Right renal cortex interstitium (tissue), 3 donors: ENCODE measurements at places on chromosomes 13 and 19.

GRCh38 chr13:108795841-108796240, 166.4 kb downstream of the MYO16 start:
- no peak for DNase-seq

- no peak for DNase-seq
Measured at GRCh38 chr13:51222686-51223559, 725 bp downstream of the FAM124A start.

DNA sequence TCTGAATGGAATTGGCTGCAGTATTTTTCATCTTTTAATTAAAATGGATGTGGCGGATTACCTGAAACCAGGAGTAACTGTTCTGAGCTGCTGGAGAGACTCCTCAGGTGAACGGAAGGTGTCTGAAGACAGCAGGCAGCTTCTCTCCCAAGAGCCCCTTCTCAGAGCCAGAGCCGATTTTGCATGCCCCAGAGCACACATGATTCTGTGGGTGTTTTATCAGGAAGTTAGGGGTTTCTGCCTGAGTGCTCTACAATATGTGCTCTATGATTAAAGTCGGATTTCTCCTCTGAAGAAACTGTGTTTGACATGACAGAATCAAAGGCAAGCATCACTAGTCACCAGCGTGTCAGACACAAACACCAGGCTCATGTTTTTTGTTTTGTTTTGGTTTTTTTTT, 60.7 kb upstream of the MCF2L start:
- no peak for DNase-seq

- no peak for DNase-seq
Measured at GRCh38 chr13:47673009-47673850, 327.8 kb downstream of the SUCLA2 start.

DNA sequence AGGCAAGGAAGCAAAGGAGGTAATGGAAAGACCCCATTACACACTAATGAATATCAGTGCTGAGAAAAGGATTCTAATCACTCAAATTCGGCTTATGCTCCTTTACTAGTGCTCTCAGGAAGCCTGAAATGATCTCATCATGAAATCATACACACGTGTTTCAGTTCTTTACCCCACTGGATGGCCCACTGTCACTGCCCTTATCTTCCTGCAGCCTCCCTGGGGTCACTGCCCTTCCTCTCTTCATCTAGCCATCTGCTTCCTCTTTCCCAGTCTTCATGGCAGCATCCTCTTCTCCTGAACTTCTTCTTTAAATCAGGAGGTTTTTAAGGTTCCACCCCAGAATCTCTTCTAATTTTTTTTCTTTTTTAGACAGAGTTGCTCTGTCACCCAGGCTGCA, 27.9 kb upstream of the EEF1AKMT1 start:
- no peak for DNase-seq

GRCh38 chr13:46295491-46296114, 83.9 kb downstream of the LRRC63 start:
- DNase-seq, result no peak

GRCh38 chr13:85282876-85283275, 516.3 kb downstream of the SLITRK6 start:
- DNase-seq, result no peak

DNA sequence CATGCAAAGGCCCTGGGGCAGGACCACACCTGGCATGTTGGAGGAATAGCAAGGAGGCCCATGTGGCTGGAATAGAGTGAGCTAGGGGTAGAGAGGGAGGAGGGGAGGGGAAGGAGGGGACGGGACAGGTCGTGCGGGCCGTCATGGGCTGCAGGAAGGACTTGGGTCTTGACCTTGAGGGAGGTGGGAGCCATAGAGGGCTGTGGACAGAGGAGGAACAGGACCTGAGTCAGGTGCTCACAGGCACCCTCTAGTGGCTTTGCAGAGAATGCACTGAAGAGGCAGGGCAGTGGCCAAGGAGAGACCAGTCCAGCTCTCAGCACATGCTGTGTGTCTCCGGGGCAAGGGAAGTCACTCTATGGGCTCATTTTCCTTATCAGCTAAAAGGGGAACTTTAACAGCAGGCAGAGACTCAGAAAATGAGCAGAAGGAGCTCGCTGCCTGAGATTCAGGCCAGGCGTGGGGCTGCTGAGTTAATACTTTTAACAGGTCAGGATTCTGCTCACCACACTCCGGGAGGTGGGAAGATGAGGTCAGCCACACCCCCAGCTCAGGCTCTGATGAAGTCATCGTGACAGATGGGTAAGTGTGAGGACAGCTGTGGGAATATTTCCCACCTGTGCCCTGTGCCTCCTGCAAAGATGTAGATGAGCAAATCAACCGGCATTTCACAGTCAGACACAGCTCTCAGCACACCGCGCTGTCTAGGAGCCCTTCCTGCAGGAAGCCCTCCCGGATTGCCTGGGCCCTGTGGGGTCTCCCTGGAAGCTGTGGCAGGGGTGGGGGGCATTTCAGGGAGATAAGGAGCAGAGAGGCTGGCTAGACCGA, 6.0 kb upstream of the TNFAIP8L1 start:
- no peak for DNase-seq

DNA sequence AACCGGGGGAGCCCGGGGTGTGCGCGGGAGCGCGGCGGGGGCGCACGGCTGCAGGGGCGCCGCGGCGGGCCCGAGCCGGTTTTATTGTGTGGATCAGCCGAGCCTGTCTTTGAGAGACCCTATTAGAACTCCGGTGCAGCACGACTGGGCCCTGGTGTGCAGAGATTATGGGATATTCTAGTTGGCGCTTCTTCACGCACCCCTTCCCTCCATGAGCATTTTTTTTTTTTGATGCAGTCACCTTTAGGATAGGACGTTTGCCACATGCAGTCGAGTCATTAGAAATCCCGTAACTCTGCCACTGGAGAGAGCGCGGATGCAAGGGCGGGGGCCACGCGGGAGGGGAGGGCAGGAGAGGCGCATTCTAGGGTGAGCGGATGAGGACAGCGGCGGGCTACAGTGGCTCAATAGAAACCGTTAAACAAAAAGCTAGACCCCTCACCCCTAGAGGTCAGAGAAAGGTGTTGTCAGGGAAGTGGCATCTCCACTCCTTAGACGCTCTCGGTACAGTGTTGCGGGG, 3.7 kb downstream of the FGF9 start:
- DNase-seq, result peak; percentile 10

- no peak for DNase-seq
Measured at GRCh38 chr19:42060117-42060516, 9.9 kb downstream of the GRIK5 start.

DNA sequence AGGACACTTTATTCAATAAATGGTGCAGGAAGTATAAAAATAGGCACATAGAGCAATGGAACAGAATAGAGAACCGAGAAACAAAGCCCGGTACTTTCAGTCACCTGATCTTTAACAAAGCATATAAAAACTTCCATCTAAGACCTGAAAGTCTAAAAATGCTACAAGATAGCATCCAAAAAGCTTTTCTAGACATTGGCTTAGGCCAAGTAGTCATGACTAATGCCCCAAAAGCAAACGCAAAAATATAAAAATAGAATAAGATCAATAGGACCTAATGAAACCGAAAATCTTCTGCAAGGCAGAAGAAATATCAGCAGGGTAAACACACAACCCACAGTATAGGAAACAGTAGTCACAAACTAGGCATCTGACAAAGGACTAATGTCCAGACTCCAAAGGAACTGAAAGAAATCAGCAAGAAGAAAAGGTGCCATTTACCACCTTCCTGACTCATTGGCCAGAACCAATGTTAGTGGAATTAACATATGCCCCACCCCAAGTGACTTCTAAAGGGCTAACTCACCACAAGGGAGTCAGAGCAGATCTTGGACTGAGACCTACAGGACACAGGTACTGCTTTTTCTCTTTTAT, 40.8 kb upstream of the CEACAM21 start:
- no peak for DNase-seq

- DNase-seq, result no peak
Measured at GRCh38 chr13:66491251-66491650, 738.9 kb downstream of the PCDH9 start.

GRCh38 chr13:30222254-30222653, 85.1 kb downstream of the KATNAL1 start:
- DNase-seq, result no peak

- DNase-seq, result no peak
Measured at GRCh38 chr19:8643860-8644653, 13.6 kb downstream of the NFILZ start.

- no peak for DNase-seq
Measured at GRCh38 chr13:71864094-71864985, 2.7 kb downstream of the DACH1 start.

- no peak for DNase-seq
Measured at GRCh38 chr19:12295191-12295590, 508 bp upstream of the ZNF44 start.

GRCh38 chr13:64293923-64294322, 2878.3 kb upstream of the PCDH20 start:
- DNase-seq, result no peak

DNA sequence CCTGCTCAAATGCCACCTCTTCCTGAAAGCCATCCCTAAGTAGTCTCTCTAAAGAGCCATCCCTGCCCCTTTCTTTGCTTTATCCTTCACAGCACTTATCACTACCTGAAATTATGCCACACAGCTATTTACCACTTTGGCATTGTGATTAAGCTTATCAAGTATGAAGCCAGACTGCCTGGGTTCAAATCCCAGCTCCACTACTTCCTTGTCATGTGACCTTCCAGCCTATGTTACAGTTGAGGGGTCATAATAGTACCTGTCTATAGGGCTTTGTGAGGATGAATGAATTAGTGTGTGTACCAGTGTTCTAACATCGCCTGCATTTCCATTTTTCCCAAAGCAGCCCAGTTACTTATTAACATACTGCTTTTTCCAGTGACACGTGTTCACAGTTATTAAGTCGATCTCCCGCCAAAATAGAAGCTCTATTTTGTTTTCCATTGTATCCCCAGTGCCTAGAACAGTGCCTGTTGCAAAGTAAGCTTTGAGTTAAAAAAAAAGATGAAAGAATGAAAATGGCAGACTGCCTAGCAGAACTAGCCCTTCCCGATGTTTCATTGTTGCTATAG, 32.8 kb downstream of the ZSWIM9 start:
- DNase-seq, result no peak

DNA sequence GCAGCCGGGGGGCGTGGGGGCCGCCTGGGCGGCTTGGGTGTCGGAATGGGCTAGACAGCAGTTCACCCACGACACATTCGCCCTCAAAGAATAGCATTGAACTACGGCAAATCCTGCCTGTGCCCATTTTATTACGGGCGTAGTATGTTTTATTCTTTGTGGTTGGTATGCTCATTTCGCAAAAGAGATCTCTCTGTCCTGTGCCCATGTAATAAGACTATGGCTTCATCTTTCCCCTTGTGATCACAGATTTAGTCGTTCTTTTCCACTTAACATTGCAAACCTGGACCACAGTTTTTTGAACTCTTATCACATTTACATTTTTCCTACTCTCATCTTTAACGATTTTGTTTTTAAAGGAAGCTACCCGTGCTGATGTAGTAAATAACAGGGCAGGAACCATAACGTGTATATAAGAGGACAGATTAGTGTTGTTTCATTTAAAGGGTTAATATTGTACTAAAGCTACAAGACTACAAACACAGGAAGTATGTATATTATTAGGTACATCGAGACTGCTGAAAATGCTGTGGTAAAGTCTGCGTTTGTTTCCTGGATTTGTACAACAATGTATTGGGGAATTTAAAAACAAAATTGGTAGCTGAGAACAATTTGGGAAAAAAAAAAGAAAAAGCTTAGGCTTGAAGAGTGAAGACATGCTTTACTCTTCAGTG, 3.2 kb upstream of the MYCBP2 start:
- DNase-seq, result no peak

GRCh38 chr13:106173346-106173745, 362.1 kb downstream of the EFNB2 start:
- DNase-seq, result no peak

DNA sequence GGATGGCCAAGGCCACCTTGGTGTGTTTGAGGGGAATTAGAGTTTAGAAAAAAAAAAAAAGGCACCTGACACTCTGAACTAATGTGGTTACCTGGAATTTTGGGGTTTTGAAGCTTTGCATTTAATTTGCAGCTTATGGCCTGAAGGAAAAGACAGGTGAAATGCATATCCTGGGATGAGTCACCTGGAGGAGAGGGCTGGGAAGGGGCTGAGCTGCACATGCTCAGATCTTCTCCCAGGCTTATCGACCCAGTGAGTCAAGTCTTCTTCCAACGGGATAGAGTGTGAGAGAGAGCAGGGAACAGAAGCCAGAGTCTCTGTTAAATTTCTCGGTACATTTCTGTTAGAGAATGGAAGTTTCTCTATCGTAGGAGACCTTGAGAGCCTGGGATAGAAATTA, 29.7 kb upstream of the ALOX5AP start:
- DNase-seq, result no peak

DNA sequence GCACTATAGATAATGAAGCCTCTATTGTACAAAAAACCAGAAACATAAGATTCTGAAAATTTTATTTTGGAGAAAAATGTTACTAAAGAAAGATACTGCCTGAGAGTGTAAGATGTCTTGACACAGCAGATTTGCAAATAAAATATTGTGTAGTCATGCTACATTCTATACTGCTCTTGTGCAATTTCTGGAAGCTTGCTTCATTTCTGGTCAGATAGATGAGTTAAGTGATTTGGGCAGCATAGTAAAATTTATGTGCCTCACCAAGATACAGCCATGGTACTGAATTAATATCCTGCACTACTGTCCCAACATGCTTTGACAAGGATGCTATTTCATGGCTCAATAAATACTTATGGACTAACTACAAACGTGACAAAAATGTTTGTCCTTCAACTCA, 55.1 kb upstream of the STARD13 start:
- DNase-seq, result no peak

DNA sequence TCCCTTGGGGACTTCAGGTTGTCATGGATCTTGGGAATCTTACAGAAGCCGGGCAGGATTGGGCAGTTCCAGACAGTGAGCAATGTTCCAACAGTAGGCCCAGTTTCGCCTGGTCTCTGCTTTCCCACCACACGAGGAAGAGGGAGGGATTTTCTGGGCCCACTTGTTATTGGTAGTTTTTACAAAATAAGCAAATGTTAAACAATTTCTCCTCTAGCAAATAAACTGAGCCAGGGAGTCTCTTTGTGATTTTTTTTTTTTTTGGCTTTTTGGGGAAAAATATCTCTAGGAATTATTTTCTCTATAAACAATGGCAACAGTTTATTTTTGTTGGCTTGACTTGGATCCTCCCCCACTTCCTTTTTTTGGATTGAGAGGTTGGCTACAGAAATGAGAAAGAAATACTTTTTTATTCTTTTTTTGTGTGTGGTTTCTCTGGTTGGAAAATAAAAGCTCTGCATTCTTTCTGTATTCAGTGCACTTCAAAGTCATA, 89.3 kb downstream of the TM9SF2 start:
- DNase-seq, result no peak

DNA sequence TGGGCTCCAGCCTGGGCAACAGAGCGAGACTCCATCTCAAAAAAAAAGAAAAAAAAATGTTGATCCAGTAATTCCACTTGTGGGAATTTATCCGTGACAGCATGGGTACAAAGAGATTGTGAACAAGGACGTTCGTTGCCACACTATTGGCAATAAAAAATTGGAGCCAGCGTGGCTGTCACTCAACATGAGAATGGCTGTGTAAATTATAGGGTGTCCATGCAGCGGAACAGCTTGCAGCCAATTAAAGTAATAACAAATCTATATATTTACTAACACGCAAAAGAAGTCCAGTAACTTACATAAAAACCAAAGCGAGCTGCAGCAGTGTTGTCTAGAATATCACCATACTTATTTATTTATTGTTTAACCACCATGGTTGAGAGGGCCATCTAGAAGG, 19.3 kb downstream of the DPF1 start:
- DNase-seq, result no peak

GRCh38 chr19:34345947-34346351, 19.0 kb upstream of the GPI start:
- DNase-seq, result no peak
